Caudate nucleus (tissue), 63 donors: ENCODE measurements at places on chromosomes 4 and X.

GRCh38 chr4:130080872-130081451 is 985.0 kb downstream of the C4orf33 start:
- no peak for DNase-seq

GRCh38 chr4:159195361-159195769 is 92.5 kb downstream of the RAPGEF2 start:
- no peak for DNase-seq

GRCh38 chrX:49268702-49269009 is 937 bp upstream of the PPP1R3F start:
- DNase-seq: no peak

- DNase-seq: no peak
Observed at GRCh38 chr4:80619070-80619674, 283.6 kb downstream of the CFAP299 start.

DNA sequence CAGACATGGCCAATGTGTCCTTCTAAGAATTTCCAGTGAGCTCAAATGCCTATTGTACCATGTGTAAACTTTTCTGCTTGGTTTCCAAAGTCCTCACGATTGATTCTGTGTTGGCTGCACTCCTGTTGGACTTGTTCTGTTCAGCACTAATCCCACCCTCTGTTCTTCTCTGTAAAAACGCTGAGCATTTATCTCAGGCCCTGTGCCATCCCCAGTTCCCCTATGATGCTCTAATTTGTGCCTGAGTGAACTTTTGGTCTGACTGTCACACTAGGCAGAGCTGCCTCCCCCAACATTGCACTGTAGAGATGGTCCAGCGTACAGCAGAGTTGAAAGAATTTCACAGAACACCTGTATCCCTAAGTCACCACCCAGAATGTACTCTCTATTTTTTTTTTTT is 76.1 kb upstream of the STS start:
- no peak for DNase-seq

- DNase-seq: no peak
Observed at GRCh38 chr4:41443340-41444079, 94.4 kb upstream of the LIMCH1 start.

DNA sequence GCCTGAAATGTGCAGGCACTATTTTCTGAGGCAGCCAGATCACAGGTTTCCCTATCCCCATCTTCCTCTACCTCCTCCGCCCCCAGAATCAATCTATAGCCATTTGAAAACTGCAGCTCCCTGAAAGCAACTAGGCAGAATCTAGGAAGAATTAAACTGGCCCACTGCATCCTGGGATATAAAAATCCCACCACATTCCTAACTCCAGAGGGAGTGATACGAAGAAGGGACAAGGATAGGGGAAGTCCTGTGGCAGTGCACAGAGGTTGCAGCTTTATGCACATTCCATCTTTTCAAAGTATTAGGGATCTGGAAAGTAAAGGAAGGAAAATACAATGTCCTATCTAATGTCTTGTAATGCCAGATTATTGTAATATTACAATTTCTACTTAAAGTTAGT is 18.3 kb upstream of the HERC3 start:
- DNase-seq: no peak

DNA sequence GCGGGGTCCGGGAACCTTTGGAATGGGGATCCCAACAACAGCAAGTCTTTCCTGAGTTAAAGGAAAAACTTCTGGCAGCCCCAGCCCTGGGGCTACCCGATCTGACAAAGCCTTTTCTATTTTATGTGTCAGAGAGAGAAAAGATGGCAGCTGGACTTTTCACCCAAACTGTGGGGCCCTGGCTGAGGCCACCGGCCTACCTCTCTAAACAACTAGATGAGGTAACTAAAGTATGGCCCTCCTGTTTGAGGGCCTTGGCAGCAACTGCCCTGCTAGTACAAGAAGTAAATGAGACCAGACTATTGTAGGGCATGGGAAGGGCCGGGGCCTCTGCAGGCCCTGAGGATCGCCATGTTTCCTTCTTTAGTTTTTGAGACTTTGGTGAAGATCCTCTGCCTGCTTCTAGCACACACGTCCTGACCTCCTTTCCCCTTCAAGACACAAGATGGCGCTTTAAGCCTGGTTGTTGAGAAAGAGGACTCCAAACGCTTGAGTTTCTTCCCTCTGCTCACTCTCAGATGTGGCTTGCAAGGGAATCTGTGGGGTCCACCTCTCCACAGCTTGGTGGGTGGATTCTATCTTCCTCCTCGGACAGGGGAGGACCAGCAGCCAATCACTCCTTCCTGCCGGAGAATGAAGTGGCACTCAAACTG is 18.5 kb upstream of the DRD5 start:
- no peak for DNase-seq

GRCh38 chrX:38102875-38103274 is 96.5 kb downstream of the SYTL5 start:
- DNase-seq: no peak
